ENCODE measurements at places on chromosomes 6 and 20.

- no peak for DNase-seq
Observed at GRCh38 chr20:24560571-24561491, 91.4 kb downstream of the SYNDIG1 start.

DNA sequence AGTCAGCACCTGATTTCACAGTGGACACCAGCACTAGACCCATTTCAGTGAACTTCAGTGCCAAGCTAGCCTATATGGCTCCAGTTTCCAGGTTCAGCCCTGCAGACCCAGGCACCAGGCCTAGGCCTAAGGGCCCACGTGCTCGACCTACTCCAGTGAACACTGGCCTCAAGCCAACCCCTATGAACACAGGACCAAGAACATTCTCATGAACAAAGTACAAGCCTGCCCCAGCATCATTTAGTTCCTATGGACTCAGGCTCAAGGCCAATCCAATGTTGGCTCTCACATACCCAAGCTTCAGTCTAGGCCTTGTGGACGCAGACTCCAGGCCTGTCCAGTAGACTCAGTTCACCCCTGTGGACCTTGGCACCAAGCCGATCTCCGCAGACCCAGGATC lies 385.5 kb downstream of the DHX35 start:
- no peak for DNase-seq

DNA sequence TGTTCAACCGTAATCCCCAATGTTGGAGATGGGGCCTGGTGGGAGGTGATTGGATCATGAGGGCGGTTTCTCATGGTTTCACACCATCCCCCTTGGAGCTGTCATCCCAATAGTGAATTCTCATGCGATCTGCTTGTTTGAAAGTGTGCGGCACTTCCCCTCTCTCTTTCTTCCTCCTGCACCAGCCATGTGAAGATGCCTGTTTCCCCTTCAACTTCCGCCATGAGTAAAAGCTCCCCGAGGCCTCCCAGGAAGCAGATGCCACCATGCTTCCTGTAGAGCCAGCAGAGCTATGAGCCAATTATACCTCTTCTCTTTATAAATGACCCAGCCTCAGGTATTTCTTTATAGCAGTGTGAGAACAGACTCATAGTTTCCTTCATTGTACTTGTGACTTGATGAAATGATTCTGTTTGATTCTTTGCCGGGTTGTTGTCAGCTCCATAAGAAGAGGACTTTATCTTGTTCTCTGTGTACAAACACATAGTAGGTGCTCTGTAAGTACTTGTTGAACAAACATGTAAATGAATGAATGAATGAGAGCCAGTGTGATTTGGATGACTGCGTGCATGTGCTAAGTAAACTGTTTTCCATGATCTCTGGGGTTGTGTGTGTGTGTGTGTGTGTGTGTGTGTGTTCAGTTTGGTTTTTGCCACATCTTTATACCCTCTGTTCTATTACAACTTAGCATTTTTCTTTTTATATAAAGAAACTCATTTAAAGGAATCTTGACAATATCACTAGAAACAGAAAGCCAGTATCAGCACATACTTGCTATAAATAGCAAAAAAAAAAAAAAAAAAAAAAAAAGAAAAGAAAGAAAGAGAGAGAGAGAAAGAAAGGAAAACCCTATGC lies 22.5 kb upstream of the PTGIS start:
- no peak for DNase-seq

- no peak for DNase-seq
Observed at GRCh38 chr6:75116946-75117345, 88.9 kb downstream of the COL12A1 start.

DNA sequence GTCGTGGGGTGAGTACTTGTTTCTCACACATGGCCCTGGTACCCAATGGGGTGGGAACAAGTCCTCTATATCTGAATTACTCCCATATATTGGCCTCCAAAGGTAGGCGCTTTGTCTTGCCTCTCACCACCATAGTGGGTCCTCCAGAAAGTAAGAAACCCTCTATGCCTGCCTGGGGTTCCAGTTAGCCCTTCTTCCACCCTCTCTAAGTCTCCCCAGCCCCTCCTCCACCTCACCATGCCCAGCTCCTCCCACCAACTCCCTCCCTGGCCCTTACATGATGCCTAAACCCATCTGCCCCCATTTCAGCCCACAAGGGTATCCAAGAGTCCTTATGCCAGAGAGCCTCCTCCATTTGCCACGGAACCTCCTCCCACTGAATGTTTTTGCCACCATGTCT lies 884 bp downstream of the TSPO2 start:
- no peak for DNase-seq

- no peak for DNase-seq
Observed at GRCh38 chr6:52284131-52284459, 447 bp downstream of the MCM3 start.

GRCh38 chr6:136306466-136306865 lies 16.8 kb upstream of the BCLAF1 start:
- DNase-seq = no peak

GRCh38 chr6:166743406-166744222 lies 116.6 kb upstream of the RPS6KA2 start:
- DNase-seq = no peak

- DNase-seq = no peak
Observed at GRCh38 chr6:47147175-47147727, 105.1 kb upstream of the ADGRF1 start.

- DNase-seq = no peak
Observed at GRCh38 chr6:31144970-31145340, 6.1 kb upstream of the PSORS1C2 start.

DNA sequence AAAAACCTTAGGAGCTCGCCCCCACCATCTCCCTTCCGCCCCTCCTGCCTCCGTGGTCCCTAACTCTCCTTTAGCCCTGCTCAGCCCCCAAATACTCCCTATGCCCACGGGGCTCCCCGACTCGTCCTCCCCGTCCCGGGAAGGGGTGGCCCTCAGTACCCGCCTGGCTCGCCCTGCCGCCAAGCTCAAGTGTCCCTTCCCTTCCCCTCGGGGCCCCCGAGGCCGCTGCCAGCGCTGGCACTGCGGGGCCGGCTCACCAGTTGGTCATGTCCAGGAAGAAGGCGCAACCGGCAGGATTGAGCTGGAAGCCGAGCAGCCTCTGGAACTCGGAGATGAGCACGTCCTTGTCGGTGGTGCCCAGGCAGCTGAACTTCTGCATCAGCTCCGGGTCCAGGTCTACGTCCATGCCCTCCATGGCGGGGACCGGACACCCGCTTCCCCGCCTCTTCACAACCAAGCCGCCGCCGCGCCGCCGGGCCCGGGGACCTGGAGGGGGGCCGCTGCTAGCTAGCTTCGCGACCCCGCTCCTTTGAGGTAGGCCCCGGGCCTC lies 303 bp downstream of the ILRUN start:
- no peak for DNase-seq

DNA sequence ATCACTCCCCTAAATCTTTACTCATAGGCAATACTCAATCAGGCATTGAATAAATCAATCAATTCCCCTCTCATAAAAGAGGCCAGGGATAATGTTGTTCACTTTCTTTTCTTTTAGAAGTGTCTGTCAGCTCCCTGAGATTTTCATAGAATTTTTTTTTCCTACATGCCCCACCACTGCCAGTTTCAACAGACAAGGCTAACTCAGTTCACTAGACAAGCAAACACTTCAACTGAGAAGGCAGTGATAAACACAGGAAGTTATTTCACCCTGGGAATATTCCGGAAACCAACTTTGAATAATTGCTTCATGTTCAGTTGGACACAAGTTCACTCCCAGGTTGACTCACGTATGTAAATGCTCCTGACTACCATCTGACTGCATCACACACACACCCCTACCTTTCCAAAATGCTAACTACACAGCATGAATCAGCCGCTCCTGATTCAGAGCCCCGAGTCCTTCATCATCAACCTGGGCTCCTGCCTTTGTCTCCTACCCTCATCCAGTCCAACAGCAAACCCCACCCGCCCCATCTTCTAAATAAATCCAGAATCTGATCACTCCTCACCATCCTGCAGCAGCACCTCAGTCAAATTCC lies 143.9 kb downstream of the BCAS1 start:
- DNase-seq = no peak

GRCh38 chr6:92124200-92124651 lies 1295.1 kb downstream of the EPHA7 start:
- DNase-seq = no peak

- no peak for DNase-seq
Observed at GRCh38 chr6:2514965-2515543, 235.7 kb downstream of the MYLK4 start.

GRCh38 chr6:10310330-10310653 lies 104.6 kb downstream of the TFAP2A start:
- no peak for DNase-seq

DNA sequence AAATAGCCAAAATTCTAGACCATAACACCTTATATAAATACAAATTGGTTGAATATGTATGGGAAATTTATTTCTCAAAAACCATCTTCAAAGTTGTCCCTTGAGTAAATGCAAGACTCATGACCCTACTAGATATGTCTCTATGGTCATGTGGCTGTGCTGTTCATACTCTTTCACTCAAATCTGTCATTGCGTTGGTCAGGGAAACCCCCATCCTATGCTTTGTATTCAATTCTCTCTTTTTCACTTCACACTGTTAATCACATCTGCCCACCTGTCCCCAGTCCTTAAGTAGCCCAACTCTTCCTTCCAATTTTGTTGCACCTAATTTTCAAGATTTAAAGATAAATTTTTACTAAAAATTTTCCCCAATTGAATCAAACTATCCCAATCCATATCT lies 51.0 kb downstream of the RPS12 start:
- DNase-seq = no peak

- DNase-seq = no peak
Observed at GRCh38 chr6:140653506-140653905, 1279.1 kb upstream of the CITED2 start.

DNA sequence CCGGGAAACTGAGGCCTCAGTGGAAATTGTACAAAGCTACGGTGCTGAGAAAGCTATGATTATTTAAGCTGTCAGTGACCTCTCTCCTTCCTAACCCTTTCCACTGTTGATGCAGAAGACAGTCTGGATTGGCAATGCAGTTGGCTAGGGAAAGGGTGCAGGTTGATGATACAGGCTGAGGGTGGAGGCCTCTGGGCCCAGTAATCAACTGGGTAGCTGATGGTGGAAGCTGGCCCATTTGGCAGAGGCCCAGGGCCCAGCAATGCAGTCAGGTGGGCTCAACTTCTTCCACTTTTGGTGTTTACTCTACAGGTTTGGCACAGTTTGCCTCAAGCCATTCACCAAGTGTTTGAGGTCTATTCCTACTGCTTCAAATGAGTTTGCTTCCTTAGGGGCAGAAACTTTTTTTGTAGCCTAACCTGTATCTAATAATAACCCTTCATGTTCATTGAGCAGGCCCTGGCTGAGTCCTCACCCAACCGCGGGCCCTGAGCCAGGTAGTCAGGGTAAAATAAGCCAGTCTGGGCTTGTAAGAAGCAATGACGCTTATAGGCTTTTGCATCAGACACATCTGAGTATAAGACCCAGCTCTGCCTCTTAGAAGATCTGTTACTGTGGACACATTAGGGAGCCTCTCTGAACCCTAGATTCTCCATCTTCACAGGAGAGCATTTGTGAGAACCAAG lies 12.1 kb downstream of the BCL2L1 start:
- DNase-seq = no peak

DNA sequence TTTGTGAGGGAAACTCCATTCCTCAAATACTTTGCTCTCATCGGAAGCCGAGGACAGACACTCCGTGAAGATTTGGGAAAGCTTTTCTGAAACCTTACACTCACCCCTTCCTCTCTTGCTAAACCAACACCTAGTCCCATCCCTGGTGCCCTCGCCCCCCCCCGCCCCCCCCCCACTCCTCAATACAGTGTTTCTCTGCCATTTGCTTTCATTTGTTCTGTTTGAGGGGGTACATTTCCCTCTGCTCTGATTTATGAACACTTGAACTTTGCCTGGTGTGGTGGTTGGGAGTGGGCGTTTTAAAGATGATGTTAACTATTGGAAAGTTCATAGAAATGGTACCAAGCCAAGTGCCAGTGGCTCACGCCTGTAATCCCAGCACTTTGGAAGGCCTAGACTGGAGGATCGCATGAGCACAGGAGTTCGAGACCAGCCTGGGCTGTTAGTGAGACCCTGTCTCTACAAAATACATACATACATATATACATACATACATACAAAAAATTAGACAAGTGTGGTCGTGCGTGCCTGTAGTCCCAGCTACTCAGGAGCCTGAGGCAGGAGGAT lies 1.1 kb downstream of the RAB32 start:
- no peak for DNase-seq

DNA sequence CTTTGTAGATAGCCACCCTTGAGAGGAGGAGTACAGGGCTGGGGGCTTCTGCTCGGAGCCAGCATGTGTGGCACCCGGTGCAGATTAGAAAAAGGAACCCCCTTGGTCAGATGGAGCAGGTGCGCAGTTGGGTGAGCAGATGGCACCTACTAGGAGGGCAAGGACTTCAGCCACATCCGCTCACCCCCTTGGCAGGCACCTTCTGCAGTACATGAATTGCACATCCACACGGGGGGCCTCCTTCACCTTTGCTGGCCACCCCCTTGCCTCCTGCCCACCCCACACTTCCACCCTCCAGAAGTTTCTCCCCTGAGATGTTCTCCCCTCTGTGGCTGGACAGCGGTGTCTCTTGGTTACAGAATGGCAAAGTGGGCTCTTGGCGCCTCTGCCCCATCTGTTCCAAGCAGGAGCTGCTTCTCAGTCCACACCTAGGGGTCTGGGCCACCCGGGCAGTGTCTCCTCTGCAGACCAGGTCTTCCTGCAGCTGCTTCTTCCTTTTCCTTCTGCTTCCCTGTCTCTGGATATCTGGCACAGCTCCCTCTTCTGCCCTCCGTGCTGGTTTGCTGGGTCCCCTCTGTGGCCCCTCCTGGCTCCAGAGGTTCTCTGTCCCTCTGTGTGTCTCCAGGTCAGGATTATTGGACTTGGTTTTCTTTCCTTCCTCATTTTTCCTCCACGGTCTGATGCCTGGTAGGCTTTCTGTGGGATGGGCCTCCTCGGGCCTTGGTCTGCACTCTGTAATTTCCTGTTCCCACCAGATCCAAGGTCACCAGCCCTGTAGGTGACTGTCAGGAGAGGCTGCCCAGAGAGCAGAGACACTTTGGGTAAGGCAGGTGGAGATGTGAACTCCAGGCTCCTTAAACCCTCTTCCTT lies 4.1 kb downstream of the MDFI start:
- DNase-seq = no peak

DNA sequence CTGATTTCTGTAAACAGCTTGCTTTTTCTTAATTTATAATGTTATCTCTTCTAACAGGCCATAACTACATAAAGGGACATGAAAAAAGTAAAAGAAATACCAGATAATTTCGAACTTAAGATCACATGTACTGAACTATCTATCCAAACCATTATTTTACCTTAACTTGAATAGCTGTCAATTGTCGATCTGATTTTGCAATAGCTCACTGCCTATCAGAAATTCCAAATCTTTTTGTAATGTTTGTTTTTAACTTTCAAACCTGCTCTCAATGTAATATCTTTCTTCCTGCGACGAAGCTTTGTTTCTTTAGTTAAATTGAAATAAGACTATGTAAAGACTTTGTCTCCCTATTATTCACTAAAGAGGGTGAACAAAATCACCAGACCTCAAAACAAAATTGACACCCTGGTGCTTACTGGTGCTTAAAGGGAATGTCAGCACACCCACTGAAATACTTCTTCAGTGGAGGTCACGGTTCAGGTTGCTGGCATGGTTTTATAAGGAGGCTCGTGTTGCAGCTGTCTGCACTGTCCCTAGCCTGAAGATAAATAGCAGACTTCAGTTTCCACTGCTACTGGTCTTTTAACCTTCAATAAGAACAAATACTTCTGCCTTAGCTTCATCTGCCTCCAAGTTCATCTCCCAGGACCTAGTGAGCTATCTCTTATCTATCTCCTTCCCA lies 117.5 kb upstream of the QKI start:
- DNase-seq = no peak
